ENCODE measurements at places on chromosomes 16 and 17. TPM values are rescaled to one million over a fixed set of nuclear protein-coding genes. Genes with fewer than 3 reads are reported as not detected.

GRCh38 chr17:61476476-61477203 lies 24.4 kb downstream of the TBX4 start:
- H3K27ac ChIP-seq, result peak overlapping the region; percentile 35
- peaks cover 5% of the 10 kb centered on the region for H3K4me1 ChIP-seq
- no peaks in the 10 kb centered on the region for H3K27me3 ChIP-seq
- DNase-seq, result no peak

- H3K27me3 ChIP-seq, result no peaks in the 10 kb centered on the region
- H3K36me3 ChIP-seq, result peaks cover 46% of the 10 kb centered on the region
- peak overlapping the region; percentile 33 for H3K27ac ChIP-seq
These were observed 4.8 kb upstream of the ADAT1 start for GRCh38 chr16:75627851-75628250.

The SMIM36 gene
- total RNA-seq, result not detected

DNA sequence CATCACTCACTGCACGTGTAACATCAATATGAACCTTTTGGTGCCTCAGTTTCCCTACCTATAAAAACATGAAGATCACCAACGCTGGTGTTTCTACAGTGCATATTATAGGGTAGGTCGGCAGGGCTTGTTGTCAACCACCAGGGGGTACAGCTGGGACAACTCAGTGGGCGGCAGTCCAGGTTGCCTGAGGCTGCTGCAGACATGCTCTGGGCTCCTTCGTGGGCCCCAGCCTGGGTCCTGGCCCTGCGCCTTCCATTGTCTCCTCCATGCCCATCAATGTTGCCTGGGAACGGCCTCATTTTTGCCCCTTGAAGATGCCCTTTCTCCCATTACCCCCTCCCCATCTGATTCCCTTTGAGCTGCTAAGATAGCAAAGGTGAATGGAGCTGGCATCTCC lies 89.8 kb downstream of the GSG1L start:
- no peaks in the 10 kb centered on the region for H3K36me3 ChIP-seq
- no peaks in the 10 kb centered on the region for H3K4me1 ChIP-seq
- no peaks in the 10 kb centered on the region for H3K27me3 ChIP-seq
- H3K27ac ChIP-seq, result no peak overlapping the region
- no peak overlapping the region for H3K4me3 ChIP-seq

The SPEM1 gene
- not detected for total RNA-seq

- no peak overlapping the region for H3K4me3 ChIP-seq
- no peaks in the 10 kb centered on the region for H3K27me3 ChIP-seq
These were observed 5.9 kb downstream of the ADAD2 start for GRCh38 chr16:84196727-84197394.

The KIF18B gene
- 1.0 TPM for total RNA-seq

DNA sequence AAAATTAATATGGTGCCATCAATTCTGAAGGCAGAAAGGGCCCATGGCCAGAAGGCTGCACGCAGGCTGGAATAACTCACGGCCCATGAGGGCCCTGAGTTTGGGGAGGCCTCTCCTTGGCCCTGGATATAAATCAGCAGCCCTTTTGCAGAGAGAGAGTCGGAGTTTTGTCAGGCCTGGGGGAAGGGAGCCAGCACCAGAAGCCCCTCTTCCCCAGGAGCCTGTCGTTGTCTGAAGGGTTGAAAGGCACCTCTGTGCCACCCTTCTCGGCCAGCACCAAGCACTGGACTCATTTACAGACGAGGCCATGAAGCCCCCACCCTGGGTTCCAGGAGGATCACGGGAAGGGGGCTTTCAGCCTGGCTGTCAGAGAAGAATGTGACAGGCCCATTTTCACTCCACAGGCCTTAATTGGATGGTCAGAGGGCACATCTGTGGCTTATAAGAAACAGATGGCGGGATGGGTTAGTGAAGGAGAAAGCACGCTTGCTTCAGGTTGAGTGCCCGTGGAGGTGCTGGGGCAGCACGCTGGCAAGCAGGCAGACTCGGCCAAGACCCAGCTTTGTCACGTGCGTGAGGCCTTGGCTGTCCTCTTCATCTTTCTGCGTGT lies 140.6 kb downstream of the CLEC16A start:
- no peaks in the 10 kb centered on the region for H3K27me3 ChIP-seq
- H3K27ac ChIP-seq, result peak overlapping the region; percentile 58
- H3K36me3 ChIP-seq, result peaks cover 4% of the 10 kb centered on the region
- no peak overlapping the region for H3K4me3 ChIP-seq
- no peak for DNase-seq

DNA sequence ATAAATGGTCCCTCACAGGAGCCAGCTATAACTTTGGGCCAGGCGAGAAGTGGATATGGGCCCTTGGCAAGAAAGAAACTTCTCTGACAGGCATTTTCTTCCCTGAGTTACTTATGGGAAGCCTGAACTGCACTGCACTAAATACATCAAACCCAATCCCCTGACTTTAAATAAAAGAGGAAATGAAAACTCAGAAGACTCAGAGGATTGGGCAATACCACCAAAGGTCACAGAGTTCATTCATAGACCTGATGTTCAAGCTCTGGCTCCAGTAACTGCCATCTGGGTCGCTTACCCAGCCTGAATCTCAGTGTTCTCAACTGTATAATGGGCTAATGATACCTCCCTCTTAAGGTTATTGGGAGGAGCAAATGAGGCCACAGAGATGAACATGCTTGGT lies 815 bp downstream of the KRT35 start:
- H3K4me1 ChIP-seq, result no peaks in the 10 kb centered on the region
- no peaks in the 10 kb centered on the region for H3K36me3 ChIP-seq
- no peaks in the 10 kb centered on the region for H3K27me3 ChIP-seq

The KRT17 gene
- total RNA-seq, result 18.9 TPM

The GDPD3 gene
- total RNA-seq, result 2.8 TPM

DNA sequence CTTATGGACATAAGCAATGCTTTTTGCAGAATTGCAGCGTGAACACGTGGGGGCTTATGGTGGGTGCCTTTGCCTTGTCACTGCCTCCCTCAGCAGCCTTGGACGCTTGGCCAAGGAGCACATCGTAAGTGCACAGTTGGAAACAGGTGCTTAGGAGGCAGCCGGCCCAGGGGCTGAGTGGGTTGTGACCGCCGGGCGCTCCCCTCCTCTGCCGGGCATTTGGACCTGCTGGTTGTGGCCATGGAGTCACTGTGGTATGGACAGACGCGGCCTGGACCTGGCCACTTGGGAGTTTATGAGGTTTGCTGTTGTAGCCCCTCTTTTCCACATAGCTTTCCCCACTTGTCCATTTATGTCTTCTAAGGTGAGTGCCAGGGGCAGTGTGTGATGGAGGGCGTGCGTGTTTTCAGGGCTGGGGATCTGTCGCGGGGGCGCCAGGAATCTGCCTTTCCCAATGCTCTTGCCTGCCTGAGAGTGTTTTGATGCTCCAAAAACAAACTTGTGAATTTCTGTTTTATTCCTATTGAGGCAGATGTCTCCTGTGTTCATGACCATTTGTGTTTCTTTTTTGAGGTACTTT lies 49.2 kb downstream of the PDPK1 start:
- H3K27ac ChIP-seq, result no peak overlapping the region
- no peaks in the 10 kb centered on the region for H3K27me3 ChIP-seq
- H3K4me1 ChIP-seq, result no peaks in the 10 kb centered on the region

The PYY gene
- 0.60 TPM for total RNA-seq
